NCI-H510A (cell line): ENCODE measurements at places on chromosomes 1 and 21.

DNA sequence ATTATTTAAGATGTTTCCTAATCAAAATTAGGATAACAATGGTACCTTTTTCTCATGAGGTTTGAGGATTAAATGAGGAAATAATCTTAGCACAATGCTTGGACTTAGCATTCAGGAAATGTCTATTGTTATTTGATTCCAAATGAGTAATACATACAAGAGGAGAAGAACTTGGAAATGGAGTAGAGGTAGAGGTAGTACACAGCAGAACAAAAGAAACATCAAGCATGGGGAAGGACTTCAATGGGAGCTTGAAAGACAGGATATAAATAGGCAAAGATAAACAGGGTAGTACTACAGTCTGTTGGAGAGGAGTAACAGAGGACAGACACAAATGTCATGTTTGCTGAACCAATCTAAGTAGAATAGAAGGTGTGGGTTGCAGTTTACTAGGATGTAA, 59.5 kb upstream of the RGS2 start:
- DNase-seq, result no peak

DNA sequence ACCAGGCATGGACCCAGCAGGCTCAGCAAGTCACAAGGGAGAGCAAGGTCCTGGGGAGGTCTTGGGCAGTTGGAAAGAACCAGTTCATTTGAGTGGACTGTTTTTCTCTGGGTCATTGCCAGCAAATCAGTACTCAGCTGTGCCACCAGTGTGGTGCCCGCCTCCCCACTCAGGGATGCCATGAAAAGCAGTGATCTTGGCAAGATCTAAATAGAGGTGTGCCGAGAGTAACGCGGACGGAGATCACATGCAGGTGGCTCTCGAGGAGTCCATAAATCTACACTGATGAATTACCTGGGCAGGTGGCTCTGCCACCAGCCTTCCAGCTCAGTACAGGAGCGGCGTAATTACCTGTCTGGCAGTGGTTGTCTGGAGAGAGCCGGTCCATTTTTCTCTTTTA, 642.2 kb downstream of the PTPRU start:
- DNase-seq, result peak; percentile 53

GRCh38 chr1:207669528-207670009, 24.6 kb downstream of the CR1L start:
- DNase-seq, result no peak

GRCh38 chr1:162384116-162384515, 2.6 kb downstream of the C1orf226 start:
- DNase-seq, result no peak

DNA sequence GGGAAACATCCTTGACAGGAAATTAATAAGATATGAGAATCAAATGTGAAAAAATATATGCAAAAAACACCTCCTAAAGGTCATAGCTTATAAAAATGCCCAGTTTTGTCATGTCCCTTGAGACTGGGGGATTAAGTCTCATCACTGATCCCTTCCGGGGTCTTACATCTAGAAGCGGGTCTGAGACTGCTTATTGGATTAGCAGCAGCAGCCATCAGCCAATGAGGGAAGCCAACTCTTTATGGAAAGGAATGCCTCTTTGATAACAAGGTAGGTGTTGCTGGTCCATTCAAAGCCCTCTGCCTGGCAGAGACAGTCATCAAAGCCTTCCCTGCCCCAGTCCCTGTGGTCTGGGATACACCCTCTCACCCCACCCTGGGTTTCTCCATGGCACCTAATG, 3.9 kb upstream of the CACNA1S start:
- DNase-seq, result no peak
